ENCODE measurements at places on chromosomes 2 and 18. TPM values are rescaled to one million over a fixed set of nuclear protein-coding genes. Genes with fewer than 3 reads are reported as not detected.

DLGAP1 gene
- 0.08 TPM for total RNA-seq

CRYBA2 gene
- total RNA-seq, result not detected

KIAA2012 gene
- total RNA-seq, result not detected

SLC23A3 gene
- total RNA-seq, result 1.4 TPM

HMSD gene
- total RNA-seq, result 0.27 TPM

ARHGAP25 gene
- total RNA-seq, result 7.3 TPM
